ENCODE measurements at places on chromosomes 7 and 10.

DNA sequence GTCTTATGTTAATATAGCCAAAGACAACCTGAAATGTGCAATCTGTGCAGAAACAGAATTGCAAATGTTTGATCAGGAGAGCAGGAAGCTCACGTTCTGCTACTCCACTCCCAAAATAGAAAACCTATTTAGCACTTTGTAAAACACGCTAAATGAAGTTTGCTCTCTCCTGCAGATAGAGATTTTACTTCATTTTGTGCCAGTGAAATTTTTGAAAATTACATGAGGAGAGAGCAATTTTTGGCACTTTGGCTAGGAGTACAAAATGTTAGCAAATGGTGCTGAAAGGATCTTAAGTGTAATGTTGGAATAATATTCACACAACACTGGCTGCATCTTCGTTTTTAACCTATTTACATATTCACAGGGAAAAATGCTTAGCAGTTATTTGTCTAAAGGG is 61.9 kb downstream of the SEM1 start:
- DNase-seq = no peak

DNA sequence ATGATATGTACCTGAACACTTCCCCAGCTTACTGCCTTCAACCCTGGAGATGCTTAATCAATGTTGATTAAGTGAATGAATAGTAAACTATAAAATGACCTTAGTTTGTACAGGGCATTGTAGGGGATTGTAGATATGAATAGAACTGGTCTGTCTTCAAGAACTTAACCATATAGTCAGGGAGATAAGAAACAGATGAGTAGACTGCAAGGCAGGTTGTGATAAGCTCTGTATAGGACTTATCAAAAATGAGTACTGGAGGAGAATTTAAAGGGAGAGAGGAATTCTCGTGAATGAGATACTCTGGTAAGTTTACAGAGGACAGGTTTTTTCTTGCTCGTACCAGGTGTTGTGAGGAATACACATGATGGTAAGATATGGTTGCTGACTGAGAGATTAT is 27.6 kb downstream of the SGPL1 start:
- DNase-seq = no peak

- DNase-seq = no peak
Observed at GRCh38 chr7:22979861-22980260, 34.1 kb downstream of the HYCC1 start.

DNA sequence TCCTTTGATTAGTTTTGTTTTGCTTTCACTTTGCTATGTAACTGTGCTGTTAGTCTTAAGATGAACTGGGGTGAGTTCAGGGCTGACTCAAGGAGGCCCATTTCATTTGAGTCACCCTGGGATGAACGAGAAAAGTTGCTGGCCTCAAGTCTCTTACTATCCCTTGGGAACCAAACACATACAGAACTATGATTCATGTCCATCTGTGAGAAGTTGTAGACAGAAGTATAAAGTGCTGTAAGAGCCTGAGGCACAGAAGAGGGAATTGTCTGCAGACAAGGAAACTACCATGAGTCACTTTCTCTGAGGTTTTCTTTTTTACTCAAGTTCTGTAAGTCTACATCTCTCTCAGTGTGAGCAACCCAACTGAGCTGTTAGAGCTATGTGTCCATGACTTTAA is 179.8 kb upstream of the CSTF2T start:
- DNase-seq = peak; percentile 31

GRCh38 chr10:83943049-83943448 is 196.3 kb upstream of the GHITM start:
- no peak for DNase-seq

- DNase-seq = no peak
Observed at GRCh38 chr7:56291-56913, 136.0 kb upstream of the FAM20C start.

DNA sequence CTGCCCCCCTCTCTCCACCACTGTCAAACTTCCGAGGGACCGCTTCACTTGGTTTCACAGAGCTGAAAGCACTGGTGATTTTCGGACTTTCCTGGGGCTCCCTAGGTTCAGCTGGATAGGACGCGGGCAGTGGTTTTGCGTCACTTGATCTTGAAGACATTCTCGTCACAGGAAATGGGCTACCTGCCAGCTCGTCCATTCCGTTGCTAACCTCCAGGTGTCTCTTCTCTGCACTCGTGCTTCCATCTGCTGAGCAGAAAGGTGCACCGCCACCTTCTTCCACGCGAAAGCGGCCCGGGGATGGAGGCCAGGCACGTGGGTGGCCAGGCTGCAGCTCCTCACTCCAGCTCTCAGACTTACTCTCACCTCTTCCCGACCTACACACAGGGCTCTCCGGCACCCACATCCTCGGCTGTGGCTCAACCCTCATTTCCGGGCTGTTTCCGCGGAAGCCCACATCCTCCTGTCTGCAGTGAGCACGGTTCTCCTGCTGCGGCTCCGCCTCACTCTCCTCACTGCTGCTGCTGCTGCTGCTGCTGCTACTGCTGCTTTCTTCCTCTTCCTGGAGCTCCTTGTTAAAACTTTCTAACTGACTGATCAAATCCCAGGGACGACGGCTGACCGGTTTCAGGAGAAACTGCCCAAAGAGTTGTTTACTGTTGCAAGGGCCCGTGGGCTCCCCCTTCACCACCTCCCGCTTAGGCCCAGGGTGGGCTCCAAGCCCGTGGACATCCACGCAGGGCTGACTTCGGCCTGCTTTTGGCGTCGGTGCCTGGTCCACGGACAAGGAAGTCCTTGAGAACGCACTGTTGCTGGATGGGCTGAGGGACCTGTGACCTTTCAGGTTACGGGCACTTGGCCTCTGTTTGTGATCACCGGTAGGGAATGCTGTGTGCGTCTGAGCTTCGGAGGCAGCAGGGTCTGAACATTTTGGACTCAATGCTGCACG is 32.1 kb downstream of the JCAD start:
- peak; percentile 53 for DNase-seq

DNA sequence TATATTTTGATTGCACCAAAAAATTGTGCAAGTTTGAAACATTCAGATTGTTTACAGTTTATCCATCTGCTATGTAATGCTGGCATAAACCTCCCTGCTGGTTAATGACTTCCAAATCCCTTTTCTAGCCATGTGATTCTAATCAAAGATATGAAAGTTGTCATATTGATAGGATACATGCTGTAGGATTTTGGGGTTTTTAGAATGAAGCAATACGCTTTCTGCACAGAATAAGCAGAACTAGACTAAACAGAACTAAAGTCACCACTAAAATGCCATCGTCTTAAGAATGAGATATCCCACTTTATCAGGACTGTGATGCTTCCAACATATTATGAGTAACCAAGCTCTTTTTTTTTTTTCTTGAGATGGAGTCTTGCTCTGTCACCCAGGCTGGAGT is 856 bp downstream of the SSMEM1 start:
- no peak for DNase-seq

DNA sequence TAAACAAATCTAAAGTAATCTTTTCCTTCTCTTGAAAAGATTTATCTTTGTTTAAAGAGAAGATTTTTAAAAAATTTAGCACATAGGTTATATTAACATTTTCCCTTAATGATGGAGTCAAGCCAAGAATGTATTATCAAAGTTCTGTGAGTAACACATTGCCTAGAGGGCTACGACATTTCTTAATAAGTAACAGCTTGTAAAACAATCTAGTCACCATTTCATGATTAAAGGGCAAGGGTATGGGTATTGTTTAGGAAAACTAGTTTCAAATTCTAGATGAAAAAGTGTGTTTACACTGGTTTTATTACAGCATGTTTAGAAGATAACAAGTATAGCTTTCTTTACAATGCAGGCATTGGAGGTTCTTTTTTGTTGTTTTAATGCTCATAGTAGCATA is 28.6 kb upstream of the LAMB4 start:
- no peak for DNase-seq

GRCh38 chr10:32972929-32973328 is 14.9 kb upstream of the ITGB1 start:
- DNase-seq = no peak

- no peak for DNase-seq
Observed at GRCh38 chr7:112665709-112666108, 124.5 kb downstream of the TMEM168 start.

GRCh38 chr7:4720225-4720624 is 38.1 kb downstream of the FOXK1 start:
- DNase-seq = no peak

- DNase-seq = no peak
Observed at GRCh38 chr7:90266808-90267207, 21.8 kb downstream of the CFAP69 start.

GRCh38 chr7:859359-860030 is 16.9 kb upstream of the GET4 start:
- no peak for DNase-seq

GRCh38 chr7:140526787-140527664 is 47.7 kb upstream of the MKRN1 start:
- DNase-seq = no peak

GRCh38 chr7:50068850-50069551 is 24.0 kb downstream of the ZPBP start:
- DNase-seq = peak; percentile 5

- peak; percentile 87 for DNase-seq
Observed at GRCh38 chr7:2709553-2710285, 21.7 kb downstream of the AMZ1 start.

DNA sequence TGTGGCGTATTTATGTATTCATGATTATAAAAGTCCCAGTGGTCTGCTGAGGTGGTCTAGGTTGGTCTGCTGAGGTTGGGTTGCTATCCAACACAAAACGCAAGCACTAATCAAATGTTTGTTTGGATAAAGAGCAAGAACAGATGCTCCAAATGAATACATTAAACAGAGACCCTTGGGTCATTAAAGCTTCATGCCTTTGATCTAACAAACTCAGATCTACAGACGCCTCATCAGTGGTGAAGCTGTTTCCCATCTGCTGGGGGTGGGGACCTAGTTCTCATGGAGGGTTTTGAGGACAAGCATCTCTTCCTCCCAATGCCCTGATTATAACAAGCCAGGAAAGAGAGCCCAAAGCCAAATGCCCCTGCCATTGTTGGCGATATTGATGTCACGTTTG is 786.7 kb downstream of the NRG3 start:
- DNase-seq = no peak

DNA sequence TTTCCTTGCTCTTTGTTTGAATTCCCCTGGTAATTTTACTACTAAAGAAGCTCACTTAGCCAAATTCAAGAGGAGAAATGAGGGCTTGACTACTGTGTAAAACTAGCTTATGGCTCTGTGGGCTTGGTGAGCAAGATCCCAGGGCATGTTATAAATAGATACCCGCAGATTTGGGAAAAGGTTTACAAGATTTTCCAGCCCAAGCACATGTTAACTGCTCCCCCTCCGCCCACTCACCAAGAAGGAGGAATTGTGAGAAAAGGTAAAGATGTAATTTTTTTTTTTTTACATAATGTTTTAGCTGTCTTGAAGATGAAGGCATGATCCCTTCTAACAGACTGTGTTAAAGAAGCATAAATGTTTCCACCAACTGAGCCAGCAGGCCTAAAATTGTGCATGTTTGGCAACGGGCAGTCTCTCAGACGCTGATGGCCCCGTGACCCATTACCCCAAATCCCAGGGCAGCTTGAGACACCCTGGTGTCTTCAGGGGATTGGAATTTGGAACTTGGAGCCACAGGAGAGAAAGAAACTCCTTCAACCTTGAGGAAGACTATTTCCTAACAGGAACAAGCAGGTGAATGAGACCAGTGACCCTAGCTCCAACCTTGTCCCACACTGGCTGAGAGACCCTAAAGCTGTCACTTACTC is 429.8 kb upstream of the CELF2 start:
- DNase-seq = no peak

DNA sequence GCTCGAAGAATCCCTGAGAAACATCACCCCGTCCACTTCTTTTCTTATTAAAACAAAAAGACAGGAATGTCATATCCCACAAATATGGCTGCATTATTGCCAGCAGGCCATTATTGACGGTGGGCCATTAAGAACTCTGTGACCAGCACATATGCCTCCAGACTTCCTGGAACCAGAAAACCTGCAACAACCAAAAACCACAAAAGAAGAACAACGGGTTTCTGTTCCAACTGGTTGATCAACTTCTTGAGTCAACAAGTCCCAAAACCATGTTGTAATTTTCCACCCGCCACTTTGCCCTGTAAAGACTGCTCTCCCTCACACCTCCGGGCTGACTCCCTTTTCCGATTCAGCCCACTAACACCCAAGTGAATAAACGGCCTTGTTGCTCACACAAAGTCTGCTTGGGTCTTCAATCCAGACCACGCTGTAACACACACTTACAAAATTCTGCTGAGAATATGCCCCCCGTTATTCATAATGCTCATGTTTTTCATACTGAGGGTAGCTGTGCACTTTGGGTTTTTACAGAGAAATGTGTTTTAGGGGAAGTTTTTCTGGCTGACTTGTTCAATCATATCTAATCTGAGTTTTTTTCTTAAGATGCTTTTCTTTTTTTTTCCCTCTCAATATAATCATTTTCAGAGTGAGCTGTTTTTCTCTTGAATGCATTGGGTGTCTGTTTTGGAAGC is 20.7 kb downstream of the ZNF107 start:
- DNase-seq = no peak

DNA sequence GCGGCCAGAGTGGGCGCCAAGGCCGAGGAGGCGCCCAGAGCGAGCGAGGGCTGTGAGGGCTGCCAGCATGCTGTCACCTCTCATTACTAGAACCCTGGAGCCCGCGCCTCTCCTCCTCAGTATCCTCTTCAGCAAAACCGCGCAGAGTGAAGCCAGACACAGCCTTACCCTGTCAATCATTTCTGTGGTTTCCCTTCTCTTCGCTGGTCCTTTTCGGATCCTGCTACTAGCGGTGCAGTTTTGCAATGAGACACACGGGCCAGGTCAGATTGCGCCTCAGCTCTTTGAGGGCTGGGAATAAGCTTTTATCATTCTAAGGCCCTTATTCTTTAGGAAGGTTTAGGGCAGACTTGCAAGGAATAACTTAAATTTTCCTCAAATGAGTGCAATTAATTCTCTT is 55.5 kb upstream of the FAM171A1 start:
- no peak for DNase-seq

DNA sequence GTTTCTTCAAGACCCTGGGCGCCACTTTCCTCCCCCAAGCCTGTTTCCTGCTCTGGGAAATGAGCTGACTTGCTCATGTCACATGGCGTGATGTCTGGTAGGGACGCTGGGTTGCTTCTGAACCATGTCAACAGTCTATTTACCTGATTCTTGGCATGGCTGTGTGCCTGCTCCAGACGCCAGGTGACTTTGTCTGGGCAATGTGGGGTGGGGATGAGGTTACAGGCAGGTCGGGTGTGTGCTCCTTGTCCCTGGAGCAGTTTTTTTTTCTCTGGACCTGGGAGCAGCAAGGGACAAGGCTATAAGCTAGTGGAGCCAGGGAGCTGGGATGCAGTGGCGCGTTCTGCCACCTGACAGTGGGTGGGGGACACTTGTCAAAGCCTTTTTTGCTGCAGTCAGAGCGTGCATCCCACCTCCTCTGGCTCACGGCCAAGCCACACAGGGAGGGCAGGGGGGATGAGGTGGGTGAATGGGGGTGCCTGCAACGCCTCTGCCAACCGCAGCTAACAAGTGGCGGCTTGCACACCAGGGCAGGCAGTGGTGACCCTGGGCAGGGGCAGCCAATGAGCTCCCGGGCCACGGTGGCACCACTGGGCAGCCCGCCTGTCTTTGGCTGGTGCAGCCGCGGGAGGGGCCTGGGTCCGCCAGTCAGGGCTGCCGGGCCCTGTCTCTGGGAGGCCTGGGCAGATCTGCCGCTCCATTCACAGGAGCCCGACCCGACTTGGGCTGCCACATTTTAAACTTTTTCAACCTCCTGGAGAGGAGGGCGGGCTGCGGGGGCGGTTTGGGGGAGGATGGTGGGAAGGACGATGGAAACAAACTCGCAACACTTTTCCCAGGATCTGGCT is 22.9 kb downstream of the DNAJB12 start:
- DNase-seq = peak; percentile 85

Measured in GM13977 (cell line).